ENCODE measurements at places on chromosomes 3 and 15.
A peak's percentile ranks its signal among the peaks of the same experiment; 100 is the strongest.

GRCh38 chr15:58564981-58565380, 133.2 kb downstream of the LIPC start:
- no peak for DNase-seq

GRCh38 chr3:62229908-62230307, 143.4 kb downstream of the FEZF2 start:
- DNase-seq = peak; percentile 13

- no peak for DNase-seq
Measured at GRCh38 chr3:160874736-160875135, 118.7 kb downstream of the PPM1L start.

DNA sequence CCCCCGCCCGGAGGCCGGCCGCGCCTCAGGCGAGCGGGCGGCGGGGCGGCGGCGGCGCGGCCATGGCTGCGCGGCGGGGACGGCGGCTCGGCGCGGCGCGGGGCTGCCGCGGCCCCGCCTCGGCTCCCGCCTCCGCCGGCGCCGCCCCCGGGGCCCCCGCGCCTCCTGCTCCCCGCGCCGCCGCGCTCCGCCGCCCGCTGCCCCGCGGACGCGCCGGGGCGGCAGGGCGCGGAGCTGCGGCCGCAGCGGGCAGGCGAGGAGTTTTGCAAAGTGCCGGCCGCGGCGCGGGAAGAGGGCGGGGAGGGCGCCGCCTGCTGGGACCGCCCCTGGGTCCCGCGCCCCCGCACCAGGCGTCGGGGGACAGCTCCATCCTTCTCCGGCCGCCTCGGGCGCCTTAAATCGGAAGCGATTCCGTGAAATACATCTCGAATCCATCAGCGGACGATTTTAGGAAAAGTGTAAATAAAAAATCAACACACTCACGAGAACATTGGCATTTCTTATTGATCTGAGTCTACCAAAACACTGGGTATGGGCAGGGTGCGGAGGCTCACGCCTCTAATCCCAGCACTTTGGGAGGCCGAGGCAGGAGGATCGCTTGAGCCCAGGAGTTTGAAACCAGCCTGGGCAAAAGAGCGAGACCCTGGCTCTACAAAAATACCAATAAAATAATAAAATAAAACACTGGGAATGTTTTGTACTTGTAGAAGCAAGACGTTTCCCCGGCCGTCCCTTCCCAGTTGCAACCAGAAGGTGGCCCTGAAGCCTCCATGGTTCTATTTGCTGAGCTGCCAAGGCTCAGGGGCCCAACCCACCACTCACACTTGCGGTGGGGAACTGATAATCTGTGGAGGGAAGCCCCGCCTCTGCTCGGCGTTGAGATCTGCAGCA, 136.9 kb downstream of the NUP210 start:
- no peak for DNase-seq

DNA sequence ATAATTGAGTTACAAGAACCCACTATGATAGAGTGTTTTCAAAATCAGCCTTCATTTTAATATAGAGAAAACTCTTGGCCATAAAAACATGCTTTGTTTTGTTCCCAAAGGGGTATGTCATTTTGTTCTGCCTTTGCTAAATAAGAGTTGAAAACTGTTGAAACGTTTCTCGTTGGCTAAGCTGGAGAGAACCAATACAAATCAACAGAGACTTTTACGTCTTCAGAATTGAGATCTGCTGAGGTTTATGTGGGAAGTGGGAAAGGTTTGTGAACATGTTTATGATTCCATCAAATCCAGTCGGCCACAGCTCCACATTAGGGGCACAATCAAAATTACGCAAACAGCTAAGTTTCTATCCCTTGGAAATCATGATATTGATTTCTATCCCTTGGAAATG, 102.0 kb downstream of the IGF2BP2 start:
- DNase-seq = peak; percentile 54

- peak; percentile 3 for DNase-seq
Measured at GRCh38 chr15:96838081-96838480, 507.6 kb downstream of the NR2F2 start.

DNA sequence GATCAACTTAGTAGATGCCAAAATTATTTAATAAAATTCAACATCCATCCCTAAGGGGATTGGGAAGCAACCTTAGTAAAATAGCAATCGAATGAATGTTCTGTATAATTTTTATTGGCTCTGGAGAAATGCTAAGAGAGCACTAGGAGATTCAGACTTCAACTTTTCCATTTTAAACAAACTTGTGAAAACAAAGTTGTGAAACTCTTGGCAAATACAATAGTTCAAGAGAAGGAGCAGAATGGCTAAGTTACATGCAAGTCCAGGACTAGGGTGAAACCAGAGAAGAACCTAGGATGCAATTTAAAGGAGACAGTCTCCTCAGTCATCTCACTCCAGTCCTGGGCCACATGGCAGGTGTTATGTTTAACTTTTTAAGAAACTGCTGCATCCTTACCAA, 16.7 kb upstream of the ZNF280D start:
- DNase-seq = peak; percentile 69

- no peak for DNase-seq
Measured at GRCh38 chr15:25882466-25882865, 19.3 kb upstream of the ATP10A start.

DNA sequence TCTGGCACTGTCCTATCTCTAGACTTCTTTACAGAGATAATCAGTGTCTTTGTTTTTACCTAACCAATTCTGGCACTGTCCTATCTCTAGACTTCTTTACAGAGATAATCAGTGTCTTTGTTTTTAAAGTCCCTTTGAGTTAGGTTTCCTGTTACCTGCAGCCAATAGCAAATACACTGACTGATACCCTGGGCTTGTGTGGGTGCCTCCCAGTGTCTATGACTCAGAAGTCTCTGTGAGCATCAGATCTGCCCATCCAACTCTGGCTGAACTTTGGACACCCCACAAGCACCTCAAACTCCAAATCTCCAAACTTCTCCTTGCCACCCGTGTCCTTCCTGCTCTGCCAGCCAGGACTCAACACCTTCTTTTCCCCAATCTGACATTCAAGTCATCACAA, 30.4 kb downstream of the SLC41A3 start:
- no peak for DNase-seq

GRCh38 chr3:187619461-187619860, 50.7 kb downstream of the SST start:
- no peak for DNase-seq

DNA sequence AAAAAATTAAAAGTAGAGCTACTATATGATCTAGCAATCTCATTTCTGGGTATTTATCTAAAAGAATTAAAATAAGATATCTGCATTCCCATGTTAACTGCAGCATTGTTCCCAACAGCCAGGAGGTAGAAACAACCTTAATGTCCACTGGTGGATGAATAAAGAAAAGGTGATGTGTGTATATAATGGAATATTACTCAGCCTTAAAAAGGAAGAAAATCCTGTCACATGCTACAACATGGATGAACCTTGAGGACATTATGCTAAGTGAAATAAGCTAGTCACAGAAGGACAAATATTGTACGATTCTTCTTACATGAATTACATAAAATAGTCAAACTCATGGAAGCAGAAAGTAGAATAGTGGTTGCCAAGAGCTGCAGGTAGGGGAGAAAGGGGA, 119.4 kb upstream of the BHLHE40 start:
- DNase-seq = no peak

- DNase-seq = peak; percentile 10
Measured at GRCh38 chr3:71846185-71846584, 61.2 kb upstream of the PROK2 start.

- DNase-seq = peak; percentile 91
Measured at GRCh38 chr3:134445636-134446035, 40.1 kb downstream of the ANAPC13 start.

- DNase-seq = no peak
Measured at GRCh38 chr15:28002867-28003266, 96.2 kb downstream of the OCA2 start.

DNA sequence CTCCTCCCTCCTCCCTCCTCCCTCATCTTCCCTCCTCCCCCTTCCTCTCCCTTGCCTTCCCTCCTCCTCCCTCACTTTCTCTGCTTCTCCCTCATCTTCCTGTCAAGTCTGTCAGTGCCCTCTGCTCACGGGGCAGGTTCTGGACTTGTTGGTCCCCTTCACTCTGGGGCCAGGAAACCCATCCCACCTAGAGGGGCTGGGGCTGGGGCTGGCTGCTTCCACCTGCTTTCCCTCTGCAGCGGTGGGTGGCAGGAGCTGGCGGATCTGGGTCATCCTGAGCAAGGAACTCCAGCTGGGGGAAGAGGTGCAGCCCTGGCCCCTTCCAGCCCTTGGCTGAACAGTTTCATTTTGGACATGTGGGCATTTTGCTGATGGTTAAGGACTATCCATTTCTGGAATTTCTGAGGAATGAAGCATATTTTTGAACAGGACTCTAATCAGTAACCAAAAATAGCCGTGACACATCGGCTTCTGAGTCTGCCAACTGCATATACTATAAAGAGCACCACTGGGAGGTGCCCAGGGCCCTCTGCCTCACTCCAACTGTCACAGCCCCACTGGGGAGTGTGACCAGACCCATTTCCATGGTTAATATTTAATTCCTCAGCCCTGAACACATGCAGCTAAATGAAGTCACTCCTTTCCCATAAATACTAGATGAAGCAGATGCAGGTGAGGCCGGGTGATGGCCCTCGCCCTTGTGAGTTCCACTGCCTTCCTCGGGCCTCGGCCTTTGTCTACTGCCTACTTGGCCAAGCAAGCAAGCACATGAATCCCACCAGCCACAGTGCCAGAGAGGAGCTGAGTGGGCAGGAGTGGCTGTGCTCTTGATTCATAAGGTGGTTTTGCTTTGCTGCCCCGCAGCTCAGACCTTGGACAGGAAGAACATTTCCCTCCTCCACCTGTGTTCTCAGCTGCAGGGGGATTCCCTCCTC, 39.8 kb downstream of the CHDH start:
- peak; percentile 6 for DNase-seq

DNA sequence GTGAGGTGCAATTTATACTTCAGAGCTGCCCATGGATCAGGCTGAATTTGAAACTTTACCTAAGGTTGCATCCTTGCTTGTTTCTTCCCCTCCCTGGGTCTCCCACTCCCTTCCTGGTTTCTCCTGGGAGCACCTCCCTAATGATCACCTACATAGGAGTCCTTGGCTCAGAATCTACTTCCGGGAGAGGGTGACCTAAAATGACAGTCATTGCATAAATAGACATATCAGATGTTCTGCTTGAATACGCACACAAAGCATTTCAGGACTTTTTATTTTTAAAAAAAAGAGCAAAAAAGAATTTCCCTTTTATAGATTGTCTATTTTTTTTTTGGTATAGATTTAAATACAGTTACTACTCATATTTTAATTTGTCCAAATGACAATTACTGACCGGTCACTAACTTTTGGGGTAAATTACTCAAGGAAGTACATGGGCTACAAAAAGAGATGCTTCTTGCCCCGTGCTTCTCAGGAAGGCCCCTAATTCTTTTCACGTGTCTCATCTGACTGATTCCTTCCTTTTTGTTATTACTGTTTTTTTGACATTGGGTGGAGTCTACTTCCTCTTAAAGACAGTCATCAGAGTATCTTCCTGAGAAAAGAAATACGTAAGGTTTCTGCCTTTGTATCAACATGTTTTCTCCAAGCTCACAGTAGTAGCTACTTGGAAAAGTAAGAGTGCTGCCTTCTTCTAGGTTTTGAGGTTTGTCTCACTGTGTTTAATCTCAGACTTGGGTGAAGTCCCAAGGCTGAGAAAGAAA, 4.9 kb upstream of the MYZAP start:
- DNase-seq = no peak

DNA sequence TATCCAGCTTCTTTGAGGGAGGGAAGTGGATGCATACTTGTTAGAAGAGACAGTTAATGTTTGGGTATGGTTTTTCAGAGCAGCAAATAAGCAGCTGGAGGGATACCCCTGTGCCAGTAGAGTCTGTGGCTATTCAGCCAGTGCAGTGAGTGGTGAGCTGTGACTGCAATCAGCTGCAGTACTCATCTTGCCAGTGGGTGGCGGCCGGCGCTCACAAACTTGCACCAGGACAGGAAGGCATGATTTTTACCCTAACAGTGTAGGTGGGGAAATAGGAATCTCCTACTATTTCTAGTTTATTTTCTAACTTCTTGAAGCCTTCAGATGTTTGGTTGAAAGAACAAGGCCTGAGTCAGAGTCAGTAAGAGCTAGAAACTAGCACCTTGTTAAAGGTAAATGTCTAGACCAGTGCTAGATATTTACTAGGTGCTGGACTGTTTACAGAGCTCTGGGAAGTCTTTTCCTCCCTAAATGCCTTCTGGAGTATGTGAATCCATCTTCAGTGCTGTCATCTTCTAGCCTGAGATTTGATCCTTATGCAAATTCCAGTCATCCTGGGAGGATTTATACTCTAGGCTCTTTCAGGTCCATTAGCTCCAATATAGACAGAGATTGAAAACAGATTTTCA, 23.6 kb downstream of the TIMP4 start:
- DNase-seq = peak; percentile 61

DNA sequence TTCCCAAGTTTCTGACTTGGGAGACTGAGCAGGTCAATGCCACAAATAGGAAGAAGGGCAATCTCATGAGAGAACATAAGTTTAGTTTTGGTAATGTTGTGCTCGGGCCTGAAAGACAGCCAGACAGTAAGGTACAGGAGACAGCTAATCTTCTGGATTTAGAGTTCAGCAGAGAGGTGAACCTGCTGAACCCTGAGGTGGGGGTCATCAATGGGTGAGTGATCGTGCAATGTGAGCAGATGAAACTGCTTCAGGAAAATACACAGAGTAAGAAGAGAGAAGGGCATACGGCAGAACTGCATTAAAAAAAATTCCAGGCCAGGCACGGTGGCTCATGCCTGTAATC, 23.3 kb downstream of the RUBCN start:
- DNase-seq = peak; percentile 61

GRCh38 chr3:49785565-49786356, 581 bp downstream of the IP6K1 start:
- DNase-seq = peak; percentile 45

GRCh38 chr15:98308117-98308516, 340.2 kb upstream of the IGF1R start:
- no peak for DNase-seq

- peak; percentile 3 for DNase-seq
Measured at GRCh38 chr3:22296601-22297000, 545.6 kb upstream of the ZNF385D start.

DNA sequence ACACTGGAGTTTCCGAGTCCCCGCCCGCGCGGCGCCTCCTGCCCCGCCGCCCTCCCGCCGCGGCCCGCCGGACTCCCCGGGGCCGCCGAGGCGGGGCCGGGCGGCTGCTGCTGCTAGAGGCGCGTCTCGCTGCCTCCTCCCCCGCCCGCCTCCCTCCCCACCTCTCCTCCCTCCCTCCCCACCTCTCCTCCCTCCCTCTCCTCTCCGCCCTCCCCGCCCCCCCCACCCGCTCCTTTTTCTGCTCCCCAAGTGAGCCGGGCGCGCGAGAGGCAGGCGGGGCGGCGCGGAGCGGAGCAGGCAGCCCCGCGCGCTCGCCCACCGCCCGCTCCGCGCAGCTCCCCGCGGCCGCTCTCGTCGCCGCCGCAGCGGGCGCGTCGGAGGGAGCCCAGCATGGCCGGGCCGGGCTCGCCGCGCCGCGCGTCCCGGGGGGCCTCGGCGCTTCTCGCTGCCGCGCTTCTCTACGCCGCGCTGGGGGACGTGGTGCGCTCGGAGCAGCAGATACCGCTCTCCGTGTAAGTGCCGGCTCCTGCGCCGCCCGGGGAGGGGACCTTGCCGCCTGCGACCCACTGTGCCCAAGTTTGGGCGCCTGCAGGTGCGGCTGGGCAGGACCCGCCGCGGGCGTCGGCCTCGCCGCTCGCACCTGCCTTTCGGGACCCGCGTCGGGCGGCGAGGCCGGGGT, at the start of gene CACNA2D3:
Gene CACNA2D3, plus strand, starts transcription at position 229 of the 679 bp plus-strand sequence.
- DNase-seq = peak; percentile 2

GRCh38 chr3:172201136-172201869, 161.9 kb downstream of the FNDC3B start:
- peak; percentile 95 for DNase-seq
